ENCODE measurements at places on chromosomes 12 and 14.

DNA sequence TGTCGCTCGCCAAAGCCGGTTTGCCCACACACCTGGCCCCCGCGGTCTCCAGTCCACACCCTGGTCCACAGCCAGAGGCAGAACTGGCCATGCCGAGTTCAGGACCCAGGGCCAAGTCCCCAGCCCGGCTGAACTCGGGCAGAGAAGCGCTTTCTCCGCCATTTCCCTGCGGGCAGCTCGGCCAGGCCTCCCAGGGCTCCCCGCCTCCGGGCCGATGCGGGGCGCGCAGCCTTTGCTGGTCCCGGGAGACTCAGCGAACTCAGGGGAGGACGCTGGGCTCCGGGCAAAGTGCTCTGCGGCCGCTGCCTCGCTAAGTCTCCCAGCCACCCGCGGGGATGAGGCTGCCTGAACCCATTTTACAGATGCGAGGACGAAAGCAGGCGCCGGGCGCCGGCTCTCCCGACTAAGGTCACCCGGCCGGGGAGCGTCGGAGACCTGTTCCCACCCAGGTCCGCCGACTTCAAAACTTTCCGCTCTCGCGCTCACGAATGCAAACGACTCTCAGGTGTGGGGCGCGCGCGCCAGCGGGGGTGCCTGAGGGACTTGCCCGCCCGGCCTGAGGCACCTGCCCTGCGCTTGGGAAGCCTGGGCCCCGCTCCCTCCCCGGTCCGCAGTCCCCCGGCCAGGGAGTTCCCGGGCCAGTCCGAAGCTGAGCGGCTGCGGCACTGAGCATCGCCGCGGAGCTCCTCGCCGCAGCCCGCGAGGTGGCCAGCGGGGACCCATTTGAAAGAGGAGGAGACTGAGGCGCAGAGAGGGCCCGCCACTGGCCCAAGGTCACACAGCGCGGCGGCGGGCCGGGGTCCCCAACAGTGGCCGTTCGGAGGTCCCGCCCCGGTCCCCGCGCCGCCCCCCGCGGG lies 627 bp downstream of the TESC start:
- no peak overlapping the region for H3K27ac ChIP-seq
- no peaks in the 10 kb centered on the region for H3K36me3 ChIP-seq
- peaks cover 31% of the 10 kb centered on the region for H3K27me3 ChIP-seq
- H3K4me3 ChIP-seq: peak overlapping the region; percentile 81
- peak; percentile 25 for DNase-seq
- peaks cover 17% of the 10 kb centered on the region for H3K4me1 ChIP-seq

DNA sequence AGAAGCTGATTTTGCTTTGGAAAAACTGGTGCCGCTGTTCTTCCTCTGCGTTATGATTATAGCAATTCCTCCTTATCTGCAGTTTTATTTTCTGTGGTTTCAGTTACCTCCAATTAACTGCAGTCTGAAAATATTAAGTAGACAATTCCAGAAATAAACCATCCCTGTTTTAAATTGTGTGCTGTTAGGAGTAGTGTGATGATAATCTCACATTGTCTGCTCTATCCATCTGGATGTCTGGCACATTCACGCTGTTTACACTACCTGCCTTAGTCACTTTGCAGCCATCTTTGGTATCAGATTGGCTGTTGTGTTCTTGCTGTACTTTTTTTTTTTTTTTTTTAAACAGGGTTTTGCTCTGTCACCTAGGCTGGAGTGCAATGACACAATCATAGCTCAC lies 141.0 kb downstream of the GRIP1 start:
- no peak overlapping the region for H3K27ac ChIP-seq
- H3K27me3 ChIP-seq: no peaks in the 10 kb centered on the region
- no peak for DNase-seq

DNA sequence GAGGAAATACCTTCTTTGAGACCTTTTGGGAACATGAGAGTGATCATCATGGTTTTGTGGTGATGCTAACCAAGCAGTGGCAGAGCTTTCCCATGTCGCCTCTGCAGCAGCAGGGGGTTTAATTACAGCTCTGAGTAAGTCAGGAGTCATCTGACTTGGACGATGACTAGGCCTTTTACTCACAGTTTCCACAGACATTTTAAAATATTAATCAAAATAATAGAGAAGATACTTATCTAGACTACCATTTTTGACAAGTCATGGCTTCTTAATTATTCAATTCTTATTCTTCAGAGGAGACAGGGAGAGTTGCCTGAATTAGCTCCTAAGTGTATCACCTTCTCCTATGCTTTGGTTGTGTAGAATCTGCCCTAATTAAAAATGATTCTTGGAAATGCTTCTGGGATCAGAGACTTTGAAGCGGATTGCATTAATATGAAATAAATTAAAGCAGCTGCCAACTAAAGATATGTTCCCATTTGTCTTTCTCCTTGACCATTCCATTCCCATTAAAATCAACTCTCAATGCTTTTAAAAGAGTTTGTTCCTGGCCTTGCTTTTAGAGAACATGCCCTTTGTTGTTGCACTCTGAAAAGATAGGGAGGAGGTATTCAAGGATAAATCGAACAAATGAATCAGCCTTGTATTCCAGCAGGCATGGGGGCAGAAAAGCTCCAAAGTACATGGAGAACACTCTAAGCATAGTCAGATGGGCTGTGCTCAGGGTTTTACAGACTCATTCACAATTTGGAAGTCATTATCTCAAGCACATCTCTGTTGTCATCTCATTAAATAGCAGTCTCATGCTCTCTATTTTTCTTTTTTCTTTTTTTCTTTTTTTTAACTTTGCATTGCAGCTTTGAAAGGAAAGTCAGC lies 7.7 kb upstream of the IFNG-AS1 start:
- H3K36me3 ChIP-seq: no peaks in the 10 kb centered on the region
- no peaks in the 10 kb centered on the region for H3K27me3 ChIP-seq
- no peak overlapping the region for H3K27ac ChIP-seq
- no peak for DNase-seq
- H3K4me3 ChIP-seq: no peak overlapping the region

GRCh38 chr12:62123721-62124203 lies 136.4 kb upstream of the USP15 start:
- no peak overlapping the region for H3K27ac ChIP-seq
- no peak overlapping the region for H3K4me3 ChIP-seq
- peaks cover 4% of the 10 kb centered on the region for H3K27me3 ChIP-seq
- H3K4me1 ChIP-seq: no peaks in the 10 kb centered on the region
- H3K36me3 ChIP-seq: no peaks in the 10 kb centered on the region

- H3K27me3 ChIP-seq: no peaks in the 10 kb centered on the region
- DNase-seq: peak; percentile 23
- no peaks in the 10 kb centered on the region for H3K36me3 ChIP-seq
- peaks cover 14% of the 10 kb centered on the region for H3K4me1 ChIP-seq
These were observed 27.8 kb downstream of the PELI2 start for GRCh38 chr14:56145965-56146364.

DNA sequence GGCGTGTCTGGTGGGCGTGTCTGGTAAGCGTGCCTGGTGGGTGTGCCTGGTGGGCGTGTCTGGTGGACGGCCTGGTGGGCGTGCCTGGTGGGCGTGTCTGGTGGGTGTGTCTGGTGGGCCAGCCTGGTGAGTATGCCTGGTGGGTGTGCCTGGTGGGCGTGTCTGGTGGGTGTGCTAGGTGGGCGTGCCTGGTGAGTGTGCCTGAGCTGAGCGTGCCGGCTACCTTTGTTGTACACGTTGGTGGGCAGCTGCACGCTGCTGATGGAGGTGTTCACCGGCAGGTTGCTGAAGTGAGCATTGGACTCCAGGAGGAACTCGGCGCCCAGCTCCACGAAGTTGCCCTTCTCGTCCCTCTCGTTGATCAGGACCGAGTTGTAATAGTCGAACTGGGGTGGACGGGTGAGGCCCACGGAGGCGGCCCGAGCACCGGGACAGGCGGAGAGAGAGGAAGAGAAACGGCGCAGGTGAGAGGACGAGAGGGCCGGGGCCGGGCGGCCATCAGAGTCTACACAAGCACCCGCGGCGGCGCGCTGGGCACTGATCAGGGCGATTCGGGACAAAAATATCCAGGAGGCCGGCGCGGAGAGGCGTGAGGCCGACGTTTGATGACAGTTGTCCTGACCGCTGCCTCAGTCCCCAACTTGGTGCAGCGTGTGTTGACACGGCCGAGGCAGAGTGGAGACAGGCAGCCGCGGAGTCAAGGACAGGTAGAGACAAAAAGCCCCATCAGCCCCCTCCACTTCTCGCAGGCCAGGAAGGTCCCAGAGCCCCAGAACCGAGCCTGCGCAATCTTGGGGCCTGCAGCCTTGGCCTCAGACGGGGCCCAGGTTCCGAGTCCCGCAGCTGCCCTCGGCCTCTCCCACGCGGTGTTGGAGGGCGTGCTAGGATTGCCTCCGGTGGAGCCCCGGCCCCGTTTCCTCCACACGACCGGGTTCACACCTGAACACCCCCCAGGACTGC lies 10.5 kb downstream of the CACNA2D4 start:
- no peak overlapping the region for H3K27ac ChIP-seq
- peaks cover 23% of the 10 kb centered on the region for H3K27me3 ChIP-seq
- peaks cover 5% of the 10 kb centered on the region for H3K4me1 ChIP-seq
- H3K36me3 ChIP-seq: peaks cover 2% of the 10 kb centered on the region
- peak overlapping the region; percentile 42 for H3K4me3 ChIP-seq

GRCh38 chr12:70120970-70121369 lies 122.3 kb upstream of the CNOT2 start:
- H3K36me3 ChIP-seq: no peaks in the 10 kb centered on the region
- no peaks in the 10 kb centered on the region for H3K27me3 ChIP-seq
- no peaks in the 10 kb centered on the region for H3K4me1 ChIP-seq

GRCh38 chr12:30012816-30013450 lies 229.2 kb upstream of the TMTC1 start:
- no peaks in the 10 kb centered on the region for H3K36me3 ChIP-seq
- no peak for DNase-seq
- H3K4me1 ChIP-seq: no peaks in the 10 kb centered on the region
- H3K4me3 ChIP-seq: no peak overlapping the region

DNA sequence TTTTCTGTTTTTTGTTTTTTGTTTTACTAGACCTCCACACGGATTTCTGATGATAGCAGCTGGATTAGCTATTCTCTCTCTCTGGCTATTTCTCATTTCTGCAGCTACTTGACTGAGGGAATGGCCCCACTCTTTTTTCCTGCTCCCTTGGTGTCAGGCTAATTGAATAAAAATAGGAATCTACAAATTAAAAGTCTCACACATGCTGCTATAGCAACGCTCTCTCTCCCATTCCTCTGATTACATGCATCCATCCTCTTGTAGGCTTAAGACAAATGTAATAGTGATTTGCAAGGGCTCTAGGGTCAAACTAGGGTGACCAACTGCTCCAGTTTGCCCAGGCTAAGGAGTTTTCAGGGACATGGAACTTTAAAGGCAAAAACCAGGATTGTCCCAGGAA lies 221.8 kb downstream of the PHLDA1 start:
- peaks cover 8% of the 10 kb centered on the region for H3K27me3 ChIP-seq
- no peak overlapping the region for H3K4me3 ChIP-seq
- no peak overlapping the region for H3K27ac ChIP-seq
- peaks cover 6% of the 10 kb centered on the region for H3K4me1 ChIP-seq
- no peaks in the 10 kb centered on the region for H3K36me3 ChIP-seq

- no peak overlapping the region for H3K4me3 ChIP-seq
- no peak overlapping the region for H3K27ac ChIP-seq
- peaks cover 18% of the 10 kb centered on the region for H3K36me3 ChIP-seq
- no peaks in the 10 kb centered on the region for H3K27me3 ChIP-seq
These were observed 3.5 kb downstream of the RDH5 start for GRCh38 chr12:55723516-55724225.

GRCh38 chr12:126430921-126431320 lies 1365.7 kb downstream of the AACS start:
- no peak overlapping the region for H3K4me3 ChIP-seq
- no peaks in the 10 kb centered on the region for H3K36me3 ChIP-seq
- H3K4me1 ChIP-seq: no peaks in the 10 kb centered on the region
- H3K27ac ChIP-seq: no peak overlapping the region

DNA sequence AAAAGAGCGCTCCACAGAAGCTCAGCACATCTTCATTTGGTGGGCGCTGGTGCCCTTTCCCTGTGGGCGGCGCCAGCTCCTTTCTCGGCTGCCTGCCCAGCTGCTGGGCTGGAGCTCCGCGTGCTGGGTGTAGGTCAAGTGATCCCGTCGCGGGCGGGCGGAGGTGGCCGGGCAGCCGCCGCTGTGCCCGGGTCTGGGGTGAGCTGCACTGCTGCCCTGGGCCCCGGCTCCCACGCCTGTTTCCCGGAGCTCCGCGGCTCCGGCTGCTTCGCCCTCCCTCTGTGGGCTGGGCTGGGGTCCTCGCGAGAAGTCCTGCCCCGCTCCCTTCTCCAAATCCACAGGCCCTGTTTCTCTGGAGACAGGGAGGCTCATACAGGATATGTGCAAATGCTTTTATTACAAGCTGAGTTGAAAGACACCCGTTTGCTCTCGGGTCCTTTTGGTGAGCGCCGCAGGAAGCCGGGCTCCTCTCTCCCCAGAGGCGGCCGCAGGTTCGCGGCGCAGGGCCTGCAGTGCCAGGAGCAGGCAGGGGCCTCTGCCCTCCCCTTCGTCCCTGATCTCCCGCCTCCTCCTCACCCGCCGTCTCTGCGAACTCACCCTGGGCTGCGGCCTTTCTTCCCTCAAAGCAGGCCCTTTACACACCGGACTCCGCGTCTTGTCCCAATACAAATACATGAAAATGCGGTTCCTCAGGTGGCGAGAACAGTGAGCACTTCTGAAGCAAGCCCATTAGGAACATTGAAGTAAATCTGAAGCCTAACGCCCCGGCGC lies 67.8 kb upstream of the CAPRIN2 start:
- no peaks in the 10 kb centered on the region for H3K36me3 ChIP-seq
- peaks cover 53% of the 10 kb centered on the region for H3K27me3 ChIP-seq
- H3K27ac ChIP-seq: no peak overlapping the region
- DNase-seq: peak; percentile 10
- peak overlapping the region; percentile 78 for H3K4me3 ChIP-seq

GRCh38 chr12:51156245-51156765 lies 16.6 kb downstream of the TFCP2 start:
- no peak overlapping the region for H3K27ac ChIP-seq
- peaks cover 9% of the 10 kb centered on the region for H3K4me1 ChIP-seq
- no peak for DNase-seq
